ENCODE measurements at places on chromosomes 6 and 20.

- no peak for DNase-seq
Observed at GRCh38 chr6:127630800-127631199, 53.8 kb downstream of the C6orf58 start.

GRCh38 chr20:31749223-31749622 is 10.1 kb downstream of the TPX2 start:
- DNase-seq: no peak

- no peak for DNase-seq
Observed at GRCh38 chr6:78867020-78867369, 356 bp upstream of the IRAK1BP1 start.

- no peak for DNase-seq
Observed at GRCh38 chr20:25490656-25491445, 83.4 kb downstream of the GINS1 start.

DNA sequence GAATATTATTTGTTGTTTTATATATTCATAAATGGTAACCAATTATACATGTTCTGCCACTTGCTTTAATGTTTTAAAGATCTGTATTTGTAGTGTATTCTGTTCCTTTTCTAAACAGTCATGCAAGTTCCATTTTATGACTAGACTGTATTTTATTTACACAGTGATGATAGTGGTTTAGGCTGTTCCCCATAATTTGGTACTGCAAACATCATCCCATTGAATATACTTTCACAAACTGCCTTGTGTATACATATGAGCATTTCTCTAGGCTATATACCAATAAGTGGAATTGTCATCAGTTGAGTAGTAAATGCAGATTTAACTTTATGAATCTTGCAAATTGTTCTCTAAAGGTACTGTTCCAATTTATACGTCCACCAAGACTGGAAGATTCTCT is 738.0 kb downstream of the EPHA7 start:
- no peak for DNase-seq

GRCh38 chr6:109186012-109186411 is 90.7 kb downstream of the CEP57L1 start:
- no peak for DNase-seq

- DNase-seq: no peak
Observed at GRCh38 chr20:3839328-3839727, 7.3 kb upstream of the MAVS start.
